ENCODE measurements at places on chromosomes 7 and 10.

DNA sequence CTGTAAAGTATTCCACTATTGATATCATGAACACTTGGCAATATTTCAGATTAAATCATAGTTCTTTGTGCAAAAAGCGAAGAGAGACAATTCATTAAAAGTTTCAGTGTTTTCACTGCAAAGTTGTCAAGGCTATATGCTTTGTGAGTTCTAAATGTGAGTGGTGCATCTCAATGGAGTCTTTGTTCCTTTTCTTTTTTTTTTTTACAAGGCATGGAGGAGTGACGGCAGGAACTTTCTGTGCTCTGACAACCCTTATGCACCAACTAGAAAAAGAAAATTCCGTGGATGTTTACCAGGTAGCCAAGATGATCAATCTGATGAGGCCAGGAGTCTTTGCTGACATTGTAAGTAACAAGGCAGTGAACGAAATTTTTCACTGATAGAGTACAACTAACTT, 84.5 kb downstream of the AASS start:
- DNase-seq = no peak

GRCh38 chr7:151665368-151665767, 145.7 kb upstream of the RHEB start:
- DNase-seq = no peak

DNA sequence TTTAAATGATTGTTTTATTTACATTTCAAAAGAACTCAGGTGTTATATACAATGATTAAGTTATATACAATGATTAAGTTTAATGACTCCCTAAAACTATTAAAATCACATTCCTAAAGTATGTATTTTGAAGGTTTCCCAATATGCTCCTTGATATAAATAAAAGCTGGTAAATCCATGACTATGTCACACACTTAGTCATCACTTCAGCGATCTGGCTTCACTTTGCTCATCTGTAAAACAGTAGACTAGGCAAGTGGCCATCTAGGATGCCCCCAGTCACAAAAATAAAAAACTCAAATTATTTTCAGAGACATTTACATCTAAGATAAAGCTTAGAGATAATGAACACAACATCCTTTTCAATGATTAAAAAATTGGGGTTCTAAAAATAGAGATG, 10.8 kb downstream of the ICA1 start:
- no peak for DNase-seq

DNA sequence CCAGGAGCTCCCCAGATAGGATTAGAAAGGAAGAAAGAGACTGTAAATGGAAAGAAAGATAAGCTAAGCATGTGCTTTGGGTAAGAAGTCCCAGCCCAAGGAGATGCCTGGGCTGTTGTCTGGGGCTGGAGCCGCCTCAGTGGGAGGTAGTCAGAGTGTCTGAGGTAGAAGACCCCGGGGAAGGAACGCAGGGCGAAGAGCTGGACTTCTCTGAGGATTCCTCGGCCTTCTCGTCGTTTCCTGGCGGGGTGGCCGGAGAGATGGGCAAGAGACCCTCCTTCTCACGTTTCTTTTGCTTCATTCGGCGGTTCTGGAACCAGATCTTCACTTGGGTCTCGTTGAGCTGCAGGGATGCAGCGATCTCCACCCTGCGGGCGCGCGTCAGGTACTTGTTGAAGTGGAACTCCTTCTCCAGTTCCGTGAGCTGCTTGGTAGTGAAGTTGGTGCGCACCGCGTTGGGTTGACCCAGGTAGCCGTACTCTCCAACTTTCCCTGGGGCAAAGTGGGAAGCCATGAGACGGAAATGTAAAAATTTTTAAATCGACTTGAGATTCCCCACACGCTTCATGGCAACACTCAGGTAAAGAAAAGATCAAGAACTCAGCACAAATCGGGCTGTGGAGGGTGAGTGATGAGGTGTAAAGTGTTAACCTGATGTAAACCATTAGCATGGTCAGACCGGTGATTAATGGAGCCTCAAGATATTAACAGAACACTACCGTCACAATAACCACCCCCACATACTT, 1.3 kb downstream of the HOXA1 start:
- no peak for DNase-seq

DNA sequence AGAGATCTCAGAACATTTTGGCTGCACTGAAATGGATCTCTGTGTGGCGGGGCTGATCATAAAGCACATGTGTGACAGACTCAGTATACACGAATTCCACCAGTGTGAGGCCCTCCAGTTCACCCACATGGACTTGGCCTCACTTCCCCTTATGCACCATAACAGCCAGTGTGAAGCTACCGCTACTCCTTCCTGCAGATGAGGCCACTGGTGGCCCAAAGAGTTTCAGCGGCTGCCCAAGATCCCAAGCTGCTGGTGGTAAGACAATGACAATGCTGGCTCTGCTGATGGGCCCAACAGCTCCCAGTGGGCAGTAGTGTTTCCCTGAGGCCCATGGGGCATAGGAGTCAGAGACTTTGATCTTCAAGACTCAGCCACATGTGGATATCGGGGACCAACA, 21.0 kb upstream of the C10orf71 start:
- DNase-seq = no peak

DNA sequence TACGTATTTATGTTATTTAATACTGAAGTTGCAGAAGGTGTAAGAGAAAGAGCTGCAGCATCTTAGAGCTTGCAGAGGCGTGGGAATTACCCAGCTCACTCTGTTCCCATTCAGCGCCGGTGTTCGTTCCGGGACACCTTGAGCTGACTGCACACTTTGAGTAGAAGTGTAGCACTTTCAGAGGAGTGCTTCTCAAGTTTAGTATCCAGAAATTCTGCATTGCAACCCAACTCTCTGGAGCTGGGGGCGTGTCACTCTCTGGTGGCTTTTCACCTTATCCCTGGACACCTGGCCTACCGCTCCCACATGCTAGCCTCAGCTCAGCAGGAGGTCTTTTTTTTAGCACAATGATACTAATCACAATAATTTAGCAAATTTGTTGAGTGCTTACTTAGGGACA, 66.4 kb upstream of the SHH start:
- no peak for DNase-seq

DNA sequence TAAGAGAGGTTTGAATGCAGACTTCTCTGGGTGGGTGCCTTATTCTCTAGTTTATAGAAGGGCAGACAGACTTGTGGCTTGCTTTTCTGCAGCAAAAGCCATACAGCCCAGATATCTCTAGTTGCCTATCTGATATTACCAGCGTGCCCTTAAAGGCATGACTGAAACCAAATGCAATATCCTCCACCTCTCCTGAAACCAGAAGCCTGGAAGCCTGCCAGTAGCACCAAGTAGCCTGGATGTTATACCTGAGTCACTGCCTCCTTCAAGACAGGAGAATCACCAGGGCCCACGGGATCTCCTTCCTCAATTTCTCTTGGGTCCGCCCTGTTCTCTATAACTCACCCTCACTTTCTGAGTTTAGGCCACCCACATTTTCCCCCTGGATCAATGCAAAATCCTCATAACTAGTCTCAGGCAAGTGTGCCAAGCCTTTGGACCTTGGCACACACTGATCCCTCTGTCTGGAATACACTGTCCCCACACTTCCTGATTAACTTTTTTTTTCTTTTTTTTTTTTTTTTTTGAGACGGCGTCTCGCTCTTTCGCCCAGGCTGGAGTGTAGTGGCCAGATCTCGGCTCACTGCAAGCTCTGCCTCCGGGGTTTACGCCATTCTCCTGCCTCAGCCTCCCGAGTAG, 638.4 kb downstream of the GALNT17 start:
- no peak for DNase-seq

DNA sequence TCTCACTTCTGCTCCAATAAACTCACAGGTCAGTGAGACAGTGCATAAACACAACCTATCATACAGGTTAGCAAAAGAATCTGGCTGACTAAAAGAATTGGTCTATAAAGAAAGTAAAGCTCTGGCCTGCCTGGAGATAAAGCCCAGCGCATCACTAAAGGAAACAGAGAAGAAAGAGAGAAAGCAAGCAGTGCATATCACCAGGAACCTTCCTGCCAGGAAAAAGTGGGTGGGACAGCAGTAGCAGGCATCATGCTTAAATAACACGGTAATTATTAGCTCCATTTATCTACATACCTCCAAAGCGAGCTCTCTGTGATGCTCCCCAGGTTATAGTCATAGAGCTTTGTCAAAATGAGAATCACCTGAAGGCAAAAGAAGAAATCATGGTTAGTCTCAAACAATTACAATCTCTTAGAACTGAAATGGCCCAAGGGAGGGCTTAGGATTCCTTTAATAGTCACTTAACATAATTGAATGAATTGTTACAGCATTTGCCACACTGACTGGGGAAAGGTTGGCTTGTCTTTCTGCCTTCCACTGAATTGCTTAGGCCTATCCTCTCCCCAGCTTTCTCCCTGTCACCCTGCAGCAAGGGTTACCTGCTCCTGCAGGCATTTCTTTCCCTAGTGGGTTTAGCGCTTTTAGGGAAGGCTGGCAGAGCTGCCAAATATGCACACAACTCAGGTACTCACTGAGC, 208.1 kb downstream of the SORCS1 start:
- peak; percentile 16 for DNase-seq

- DNase-seq = peak; percentile 54
These were observed 3.8 kb downstream of the DEPP1 start for GRCh38 chr10:44974628-44975430.

DNA sequence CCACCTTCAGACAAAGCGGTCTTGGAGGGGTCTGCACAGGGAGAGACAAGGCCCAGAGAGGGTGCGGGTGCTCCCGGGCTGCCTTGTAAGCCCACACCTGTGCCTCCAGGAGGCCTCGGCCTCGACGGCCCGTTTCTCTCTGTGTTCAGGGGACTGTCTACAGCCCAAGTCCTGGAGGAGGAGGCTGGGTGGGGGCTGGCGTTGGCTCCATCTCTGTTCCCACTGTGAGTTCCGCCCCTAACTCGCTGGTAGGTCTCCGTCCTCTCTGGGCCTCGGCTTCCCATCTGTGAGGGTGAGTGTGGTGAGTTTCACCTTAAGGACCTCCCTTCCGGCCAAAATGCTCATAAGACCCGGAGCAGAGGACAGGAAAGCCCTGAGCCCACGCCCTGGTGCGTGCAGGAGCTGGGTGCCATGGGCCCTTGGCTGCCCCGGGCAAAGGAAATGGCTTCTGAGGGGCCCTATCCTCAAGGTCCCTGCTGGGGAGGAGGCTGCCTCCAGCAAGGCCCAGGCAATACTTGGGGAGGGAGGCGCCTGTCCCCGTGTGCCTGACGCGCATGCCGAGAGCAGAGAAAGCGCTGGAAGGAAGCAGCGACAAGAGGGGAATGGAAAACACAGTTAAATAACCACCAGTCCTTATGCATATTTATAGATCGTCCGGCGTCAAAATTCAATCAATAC, 276.8 kb downstream of the ELFN1 start:
- no peak for DNase-seq

GRCh38 chr10:91598211-91598977, 34.5 kb downstream of the PPP1R3C start:
- DNase-seq = no peak

DNA sequence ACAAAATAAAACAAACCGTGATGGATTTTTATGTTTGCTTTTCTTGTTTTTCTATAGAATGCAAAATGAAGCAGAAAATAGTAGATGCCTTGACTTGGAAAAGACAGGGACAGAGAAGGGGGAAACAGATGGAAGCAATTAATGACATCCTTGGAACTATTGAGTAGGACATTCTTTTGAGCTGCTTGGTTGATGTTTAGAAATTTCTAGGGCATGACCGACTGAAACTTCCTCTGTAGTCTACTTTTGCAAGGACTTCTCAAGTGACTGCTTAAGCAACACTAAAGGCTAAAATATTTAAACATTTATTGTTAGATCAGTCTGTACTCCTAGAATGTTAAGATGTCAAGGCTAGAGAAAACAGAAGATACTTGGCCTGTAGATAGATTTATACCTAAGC, 49.4 kb downstream of the VCL start:
- DNase-seq = no peak

DNA sequence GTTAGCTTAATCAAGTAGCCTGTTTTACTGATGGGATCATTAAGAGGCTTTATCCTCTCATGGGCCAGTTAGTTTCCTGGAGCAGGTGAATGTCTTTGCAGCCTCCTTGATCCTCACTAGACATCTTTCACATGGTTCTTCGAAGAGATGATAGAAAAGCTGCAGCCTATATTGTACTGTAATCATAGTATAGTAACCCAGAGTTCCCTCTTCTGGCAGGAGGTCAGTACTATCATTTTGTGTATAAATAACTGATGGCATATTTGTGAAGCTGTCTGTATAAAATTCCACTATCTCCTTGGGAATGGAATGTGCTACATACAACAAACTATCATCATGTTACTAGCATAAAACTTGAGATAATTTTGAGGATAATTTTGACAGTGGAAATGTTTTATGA, 123.8 kb upstream of the PRPS1L1 start:
- peak; percentile 10 for DNase-seq

Measured in WERI-Rb-1 (cell line).